Activated CD4-positive, alpha-beta T cell treated with anti-CD3 and anti-CD28 coated beads, Interleukin-2, amount 10 ng/mL, durations not matched to agents 24 days and 14 days (primary cell): ENCODE measurements at places on chromosomes 3 and 15. TPM values are rescaled to one million over a fixed set of nuclear protein-coding genes. Genes with fewer than 3 reads are reported as not detected.

SEMA6D gene
- total RNA-seq: not detected in 2 replicates

ATP2C1 gene
- total RNA-seq: 59.1 and 61.7 TPM in 2 replicates

SYNPR gene
- not detected in 2 replicates for total RNA-seq

GOLGA6L7 gene
- total RNA-seq: not detected in 2 replicates

ERICH6 gene
- not detected in 2 replicates for total RNA-seq

SNURF gene
- 10.3 and 10.5 TPM in 2 replicates for total RNA-seq

FAM81A gene
- 0.47 and 1.9 TPM in 2 replicates for total RNA-seq

A4GNT gene
- total RNA-seq: not detected in 2 replicates

MAPKBP1 gene
- 24.8 and 27.1 TPM in 2 replicates for total RNA-seq

TUSC7 gene
- not detected in 2 replicates for total RNA-seq

NSMCE3 gene
- 8.9 and 10.0 TPM in 2 replicates for total RNA-seq

IGDCC3 gene
- total RNA-seq: not detected in 2 replicates

CHRNA5 gene
- 8.9 and 10.1 TPM in 2 replicates for total RNA-seq

CLDN18 gene
- total RNA-seq: not detected in 2 replicates

CDC25A gene
- total RNA-seq: 57.0 and 60.2 TPM in 2 replicates

ZNF620 gene
- 4.9 and 5.6 TPM in 2 replicates for total RNA-seq

AADACL2 gene
- not detected in 2 replicates for total RNA-seq
